ENCODE measurements at places on chromosomes 16 and 17. TPM values are rescaled to one million over a fixed set of nuclear protein-coding genes. Genes with fewer than 3 reads are reported as not detected.

- no peak for DNase-seq
These were observed 161.0 kb downstream of the CCDC182 start for GRCh38 chr17:57584050-57584551.

- no peak for DNase-seq
These were observed 18.5 kb upstream of the ZFHX3 start for GRCh38 chr16:73066331-73066926.

DNA sequence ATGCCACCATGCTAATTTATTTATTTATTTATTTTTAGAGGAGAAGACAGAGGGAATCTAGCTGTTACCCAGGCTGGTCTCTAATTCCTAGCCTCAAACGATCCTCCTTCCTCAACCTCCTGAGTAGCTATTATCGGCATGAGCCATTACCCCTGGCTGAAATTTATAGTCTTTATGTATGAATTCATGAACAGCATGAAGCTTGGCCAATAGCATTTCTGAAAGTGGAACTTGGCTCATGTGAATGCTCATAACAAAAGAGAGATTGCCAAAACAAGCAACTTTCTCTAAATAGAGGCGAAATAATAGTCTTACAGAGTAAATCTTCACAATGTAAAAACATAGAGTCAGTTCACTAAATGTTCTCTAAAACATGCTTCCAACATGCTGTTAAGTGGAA, 30.1 kb upstream of the SMURF2 start:
- no peak for DNase-seq

DNA sequence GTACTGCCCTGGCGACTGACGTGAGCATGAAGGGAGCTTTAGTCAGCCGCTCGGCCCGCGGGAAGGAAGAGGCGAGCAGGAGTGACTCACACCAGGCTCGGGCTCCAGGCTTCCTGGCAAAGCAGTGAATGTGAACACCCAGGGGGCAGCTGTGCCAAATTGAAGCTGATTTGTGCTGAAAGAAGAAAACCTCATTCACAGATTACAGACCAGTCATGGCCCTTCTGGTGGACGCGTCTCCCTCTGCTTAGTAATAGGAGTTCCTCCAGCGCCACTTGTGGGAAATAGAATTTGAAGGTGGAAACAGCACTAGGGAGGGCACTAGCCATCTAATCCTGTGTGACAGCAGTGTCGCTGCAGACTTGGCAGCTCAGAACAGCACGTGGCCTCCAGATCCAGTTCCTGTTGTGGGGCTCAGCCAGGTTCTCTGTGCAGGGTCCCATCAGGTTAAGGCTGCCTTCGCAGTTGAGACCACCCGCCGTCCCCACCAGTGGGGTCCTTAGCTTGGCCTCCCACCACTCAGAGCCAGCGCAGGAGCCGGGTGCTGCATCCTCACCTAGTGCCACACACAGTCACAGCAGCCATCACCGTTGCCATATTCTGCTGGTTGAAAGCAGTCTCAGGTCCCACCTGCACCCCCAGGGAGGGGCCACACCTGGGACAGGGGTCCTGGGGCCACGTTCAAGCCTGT, 164.5 kb upstream of the CHMP6 start:
- peak; percentile 23 for DNase-seq

DNA sequence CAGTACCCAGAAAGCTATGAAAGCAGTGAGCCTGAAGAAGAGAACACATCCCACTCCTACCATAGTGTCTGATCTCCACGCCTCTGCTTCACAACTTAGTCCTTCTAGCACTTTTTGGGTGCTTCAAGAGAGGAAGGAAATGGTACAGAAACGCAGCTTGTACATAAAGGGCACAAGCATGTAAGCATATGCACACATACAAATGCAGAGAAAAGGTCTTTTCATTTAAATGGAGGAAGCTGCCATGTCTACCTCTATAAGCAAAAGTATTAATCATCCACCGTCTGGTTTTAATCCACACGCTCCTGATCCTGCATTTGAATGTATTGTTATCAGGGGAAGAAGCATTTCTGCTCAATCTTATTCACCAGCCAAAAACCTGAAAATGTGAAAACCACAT, 100.7 kb downstream of the HIC1 start:
- no peak for DNase-seq

DNA sequence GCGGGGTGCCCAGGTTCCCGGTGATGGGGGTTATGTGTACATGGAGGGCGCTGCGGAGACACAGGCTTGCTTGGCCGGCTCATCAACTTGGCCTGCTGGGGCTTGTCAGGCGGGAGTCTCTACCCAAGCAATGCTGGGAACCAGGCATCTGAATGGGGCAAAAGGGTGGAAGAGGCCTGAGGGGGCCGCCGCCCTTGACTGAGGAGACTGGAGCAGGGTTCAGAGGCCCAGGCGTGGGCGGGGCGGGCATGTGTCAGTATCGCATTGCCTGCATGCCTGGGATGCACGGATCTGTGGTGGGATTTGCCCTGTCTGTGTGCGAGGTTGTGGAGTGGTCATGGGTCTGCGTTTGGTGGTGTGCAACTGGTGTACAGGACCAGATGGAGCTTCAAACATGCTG, 21.1 kb downstream of the ARHGAP23 start:
- peak; percentile 52 for DNase-seq

DNA sequence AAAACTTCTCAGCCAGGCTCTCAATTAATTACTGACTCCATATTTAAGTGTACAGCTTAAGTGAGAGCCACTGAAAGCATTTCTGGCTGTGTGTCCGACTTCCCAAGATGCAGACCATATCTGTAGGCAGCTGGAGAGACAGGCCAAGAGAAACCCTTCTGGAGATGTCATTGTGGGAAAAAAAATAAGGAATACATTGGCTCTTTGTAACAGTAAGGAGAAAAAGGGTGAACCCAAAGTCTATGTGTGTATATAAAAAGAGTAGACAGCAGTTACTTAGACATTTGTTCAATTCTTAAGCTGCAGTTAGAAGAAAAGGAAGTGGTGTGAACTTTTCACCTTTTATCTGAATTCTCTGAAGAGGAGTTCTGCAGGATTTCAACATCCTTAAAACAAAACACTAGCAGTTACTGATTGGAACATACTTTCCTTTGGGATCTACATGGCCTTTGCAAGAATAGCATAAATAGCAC, 21.7 kb downstream of the FAM117A start:
- no peak for DNase-seq

DNA sequence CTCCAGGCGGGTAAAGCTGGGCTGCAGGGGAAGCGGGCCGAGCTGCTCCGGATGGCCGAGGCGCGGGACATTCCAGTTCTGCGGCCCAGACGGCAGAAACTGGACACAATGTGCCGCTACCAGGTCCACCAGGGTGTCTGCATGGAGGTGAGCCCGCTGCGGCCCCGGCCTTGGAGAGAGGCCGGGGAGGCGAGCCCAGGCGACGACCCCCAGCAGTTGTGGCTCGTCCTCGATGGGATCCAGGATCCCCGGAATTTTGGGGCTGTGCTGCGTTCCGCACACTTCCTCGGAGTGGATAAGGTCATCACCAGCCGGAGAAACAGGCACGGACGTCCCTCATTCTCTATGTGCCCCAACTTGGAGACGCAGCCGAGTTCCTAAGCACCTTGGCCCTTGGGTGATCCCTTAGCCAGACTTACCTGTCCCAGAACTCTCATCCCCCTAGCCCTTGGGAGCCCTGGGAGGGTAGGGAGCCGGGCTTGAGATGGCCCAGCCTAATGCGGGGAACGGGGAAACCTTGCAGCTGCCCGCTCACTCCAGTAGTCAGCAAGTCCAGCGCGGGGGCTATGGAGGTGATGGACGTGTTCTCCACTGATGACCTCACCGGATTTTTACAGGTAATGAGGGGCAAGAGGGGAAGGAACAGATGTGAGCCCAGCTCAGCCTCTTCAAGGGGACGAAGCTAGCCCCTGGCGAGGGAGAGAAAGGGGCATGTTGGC, 806 bp downstream of the MRM1 start:
- DNase-seq: no peak

GRCh38 chr17:66702106-66702936, 132.6 kb upstream of the CACNG5 start:
- no peak for DNase-seq

DNA sequence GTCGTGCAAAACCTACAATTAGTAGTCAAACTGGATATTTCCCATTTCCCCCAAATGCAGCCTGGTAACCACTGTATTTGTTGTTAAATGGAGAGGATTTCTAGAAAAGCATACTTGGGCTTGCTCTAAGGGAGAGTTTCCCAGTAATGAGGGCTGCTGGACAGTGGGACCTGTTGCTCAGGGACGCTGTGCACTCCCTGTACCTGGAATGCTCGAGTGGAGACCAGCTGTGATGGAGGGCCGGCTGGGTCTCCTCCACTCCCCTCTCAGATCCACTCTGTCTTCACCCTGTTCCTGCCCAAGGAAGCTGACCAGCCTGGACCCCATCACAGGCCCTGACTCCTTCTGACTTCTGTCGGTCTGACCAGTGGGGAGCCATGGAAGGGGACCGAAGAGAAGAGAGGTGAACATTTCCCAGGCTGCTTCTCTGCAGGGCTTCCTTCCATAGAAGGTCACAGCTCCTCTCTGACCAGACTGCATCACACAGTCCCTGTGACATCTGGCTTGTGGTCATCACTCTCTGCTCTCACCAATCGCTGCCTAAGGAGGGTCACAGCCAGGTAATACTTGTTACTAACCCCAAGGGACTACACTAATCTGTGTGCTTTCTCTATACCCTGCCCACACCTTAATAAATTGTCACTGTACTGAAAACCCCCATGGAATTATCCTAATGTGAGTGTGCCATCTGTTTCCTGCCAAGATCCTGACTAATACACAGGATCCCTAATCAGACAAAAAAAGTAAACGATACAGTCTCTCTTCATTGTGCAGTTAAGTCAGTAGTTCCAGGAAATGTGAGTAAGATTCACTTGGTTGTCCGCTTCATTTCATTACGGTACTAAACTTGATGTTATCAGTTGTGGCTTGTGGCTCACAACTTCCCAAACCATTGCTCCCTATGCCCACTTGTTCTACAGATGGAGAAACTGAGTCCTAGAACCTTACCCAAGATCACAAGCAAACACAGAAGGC, 102.4 kb downstream of the CCT6B start:
- no peak for DNase-seq

DNA sequence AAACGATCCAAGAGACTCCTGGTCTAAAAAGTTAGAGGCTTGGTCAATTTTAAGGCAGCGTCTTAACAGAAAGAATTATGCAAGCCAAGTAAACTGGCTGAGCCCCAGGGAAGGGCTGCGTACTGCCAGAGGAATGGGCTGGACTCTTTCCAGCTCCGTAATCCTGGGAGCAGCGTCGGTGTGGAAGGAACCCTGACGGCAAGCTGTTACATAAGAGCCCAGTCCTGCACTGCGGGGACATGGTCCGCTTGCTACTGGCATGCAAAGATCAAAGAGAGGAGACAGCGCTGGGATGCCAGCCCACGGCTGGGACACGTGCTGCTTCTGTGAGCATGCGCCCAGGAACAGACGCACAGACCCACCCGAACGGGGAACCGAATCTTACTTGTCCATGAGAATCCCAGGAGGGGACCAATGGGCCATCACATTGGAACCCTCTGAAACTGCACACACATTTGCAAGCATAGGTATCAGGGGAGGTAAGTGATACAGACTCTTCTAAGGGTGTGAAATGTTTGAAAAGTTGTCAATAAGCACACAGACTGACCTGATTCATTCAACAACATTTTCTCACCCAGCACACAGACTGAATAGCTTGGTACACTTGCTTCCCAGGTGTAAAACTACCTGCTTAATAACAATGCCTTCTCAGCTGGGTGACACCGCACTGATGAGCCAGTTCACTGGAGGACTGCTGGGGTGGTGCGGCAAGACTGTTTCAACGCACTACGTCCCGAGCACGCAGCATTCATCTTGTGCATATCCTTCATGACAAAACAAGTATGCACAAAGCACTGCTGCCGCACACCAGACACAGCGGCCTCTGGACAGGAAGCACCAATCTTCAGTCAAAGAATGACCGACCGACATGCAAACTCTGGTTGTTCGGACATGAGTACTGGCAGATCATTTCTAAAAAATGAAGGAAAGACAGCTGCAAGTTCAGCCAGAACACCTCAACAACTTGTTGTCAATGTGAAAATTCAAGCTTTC, 94.9 kb downstream of the ANKRD11 start:
- peak; percentile 88 for DNase-seq

GRCh38 chr17:34413443-34414119, 50.5 kb upstream of the CCL1 start:
- DNase-seq: no peak

- DNase-seq: no peak
These were observed 55.4 kb downstream of the ABAT start for GRCh38 chr16:8729779-8730334.

GRCh38 chr16:50373780-50374179, 5.0 kb upstream of the BRD7 start:
- DNase-seq: no peak

- DNase-seq: peak; percentile 86
These were observed at the start of the genes VPS9D1 and ZNF276 for GRCh38 chr16:89720813-89721545. VPS9D1 (minus strand) TSS chr16:89720898; CDS start chr16:89720861, 37 bp downstream. ZNF276 (plus strand) TSS chr16:89721537; CDS start chr16:89721641, 104 bp downstream.

- peak; percentile 64 for DNase-seq
These were observed 59.4 kb upstream of the SIAH1 start for GRCh38 chr16:48444574-48444973.

DNA sequence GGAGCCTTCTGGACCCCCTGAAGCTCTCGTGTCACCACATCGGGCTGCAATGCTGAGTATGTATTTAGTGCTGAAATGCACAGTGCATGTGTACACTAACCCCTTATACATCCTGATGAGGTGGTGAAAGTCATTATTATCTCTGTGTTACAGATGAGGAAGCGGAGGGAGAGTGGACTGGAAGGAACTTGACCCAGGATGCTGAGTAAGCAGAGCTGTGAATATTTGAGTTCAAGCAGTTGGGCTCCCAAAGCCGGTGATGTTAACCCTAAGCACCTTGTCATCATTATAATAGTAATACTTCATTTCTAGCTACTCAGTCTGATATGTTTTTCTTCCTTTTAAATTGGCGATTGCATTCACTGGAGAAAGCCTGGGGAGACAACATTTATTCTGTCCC, 25.9 kb upstream of the NKD1 start:
- DNase-seq: no peak

- no peak for DNase-seq
These were observed 9.1 kb upstream of the MSI2 start for GRCh38 chr17:57247261-57247660.

- DNase-seq: no peak
These were observed 17.2 kb upstream of the SLFN11 start for GRCh38 chr17:35390663-35391062.

GRCh38 chr16:15450624-15451023, 16.2 kb downstream of the BMERB1 start:
- no peak for DNase-seq

DNA sequence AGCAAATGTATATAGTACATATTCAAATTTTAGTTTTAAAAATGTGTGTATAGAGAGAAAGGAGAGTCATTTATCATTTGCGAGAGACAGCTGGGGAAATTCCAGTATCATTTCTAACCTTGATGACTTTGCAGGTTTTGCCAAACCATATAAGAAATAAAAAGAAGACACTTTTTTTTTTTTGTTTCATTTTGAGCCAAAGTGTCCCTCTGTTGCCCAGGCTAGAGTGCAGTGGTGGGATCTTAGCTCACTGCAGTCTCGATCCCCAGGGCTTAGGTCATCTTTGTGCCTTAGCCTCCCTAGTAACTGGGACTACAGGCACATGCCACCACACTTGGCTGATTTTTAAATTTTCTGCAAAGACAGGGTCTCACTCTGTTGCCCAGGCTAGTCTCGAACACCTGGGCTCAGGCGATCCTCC, 38.4 kb upstream of the VWA3A start:
- DNase-seq: no peak

Gene RRAD
- 161 TPM for total RNA-seq

Gene CHST5
- not detected for total RNA-seq

Gene DPEP3
- total RNA-seq: not detected

Gene KREMEN2
- 32.8 TPM for total RNA-seq

Gene CHST4
- total RNA-seq: not detected

Gene ZSCAN10
- total RNA-seq: not detected

Gene DHRS7C
- not detected for total RNA-seq

Gene FOXJ1
- not detected for total RNA-seq

Gene ZNF469
- total RNA-seq: 1.7 TPM

Gene OR4D1
- total RNA-seq: not detected

Measured in Caki2 (cell line).